ENCODE measurements at places on chromosomes 6 and 20.

DNA sequence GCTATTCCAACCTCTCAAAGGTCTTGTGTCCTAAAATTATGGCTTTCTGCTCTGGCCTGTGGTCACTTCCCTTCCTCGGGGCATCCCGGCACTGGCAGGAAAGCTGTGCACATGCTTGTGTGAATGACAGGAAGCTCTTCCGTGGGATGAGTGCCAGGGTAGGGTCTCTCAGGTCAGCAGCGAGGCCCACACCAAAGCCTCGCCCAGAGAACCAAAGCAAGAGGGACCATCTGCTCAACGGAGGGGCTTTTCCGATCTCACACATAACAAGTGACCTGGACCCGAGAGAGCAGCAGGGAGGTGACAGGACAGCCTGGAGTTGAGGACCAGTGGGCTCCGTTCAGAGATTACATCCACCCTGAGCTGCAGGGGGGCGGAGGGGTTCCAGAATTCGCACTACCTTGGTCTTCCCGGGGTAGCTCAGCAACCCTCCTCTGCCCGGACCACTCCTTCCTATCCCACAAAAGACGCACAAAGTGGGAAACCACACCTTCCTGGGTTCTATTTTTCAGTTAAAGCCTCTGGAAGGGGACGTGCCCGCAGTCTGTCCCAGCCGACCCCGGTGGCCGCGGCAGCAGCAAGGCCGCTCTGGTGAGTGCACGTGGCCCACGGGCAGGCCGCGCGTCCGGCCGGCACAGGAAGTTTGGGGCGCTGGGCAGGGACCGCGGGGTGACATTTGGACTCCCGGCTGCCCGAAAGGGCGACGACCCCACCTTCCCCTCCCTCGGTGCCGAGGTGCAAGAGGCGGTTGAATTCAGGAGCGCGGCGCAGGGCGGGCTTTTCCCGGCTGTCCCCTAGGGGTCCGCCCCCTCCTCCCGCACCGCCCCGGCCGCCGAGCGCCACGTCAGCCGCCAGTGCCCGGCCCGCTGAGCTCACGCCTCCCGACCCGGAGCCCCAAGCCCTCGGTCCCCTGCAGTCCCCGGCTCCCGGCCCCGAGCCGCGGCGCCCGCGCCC, 988 bp downstream of the TXNDC5 start:
- no peak for DNase-seq

DNA sequence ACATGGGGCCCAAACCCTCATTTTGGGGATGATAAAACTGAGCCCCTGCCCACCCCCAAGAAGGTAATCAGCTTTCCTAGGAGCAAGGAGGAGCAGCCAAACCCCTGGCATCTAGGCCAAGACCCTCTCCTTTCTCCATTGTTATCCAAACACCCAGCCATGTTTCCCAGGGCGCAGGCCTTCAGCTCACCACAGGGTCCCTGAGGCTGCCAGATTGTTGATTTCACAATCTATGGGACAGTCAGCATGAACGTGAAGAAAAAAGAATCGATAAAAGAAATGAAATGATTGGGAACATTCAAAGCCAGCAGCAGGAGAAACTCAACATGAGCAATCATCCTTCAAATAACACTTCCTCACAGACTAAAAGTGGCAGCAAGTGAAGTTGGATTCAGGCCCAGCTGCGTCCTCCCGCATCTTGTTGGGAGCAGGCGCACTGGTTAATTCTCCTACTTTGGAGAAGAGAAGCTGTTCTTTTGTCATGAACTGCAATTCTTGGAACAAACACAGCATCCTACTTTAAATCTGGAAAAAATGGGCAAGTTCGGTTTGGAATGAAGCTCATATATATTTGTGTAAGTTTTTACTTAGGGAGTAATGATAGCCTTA, 241.8 kb upstream of the PRDM1 start:
- DNase-seq: no peak

DNA sequence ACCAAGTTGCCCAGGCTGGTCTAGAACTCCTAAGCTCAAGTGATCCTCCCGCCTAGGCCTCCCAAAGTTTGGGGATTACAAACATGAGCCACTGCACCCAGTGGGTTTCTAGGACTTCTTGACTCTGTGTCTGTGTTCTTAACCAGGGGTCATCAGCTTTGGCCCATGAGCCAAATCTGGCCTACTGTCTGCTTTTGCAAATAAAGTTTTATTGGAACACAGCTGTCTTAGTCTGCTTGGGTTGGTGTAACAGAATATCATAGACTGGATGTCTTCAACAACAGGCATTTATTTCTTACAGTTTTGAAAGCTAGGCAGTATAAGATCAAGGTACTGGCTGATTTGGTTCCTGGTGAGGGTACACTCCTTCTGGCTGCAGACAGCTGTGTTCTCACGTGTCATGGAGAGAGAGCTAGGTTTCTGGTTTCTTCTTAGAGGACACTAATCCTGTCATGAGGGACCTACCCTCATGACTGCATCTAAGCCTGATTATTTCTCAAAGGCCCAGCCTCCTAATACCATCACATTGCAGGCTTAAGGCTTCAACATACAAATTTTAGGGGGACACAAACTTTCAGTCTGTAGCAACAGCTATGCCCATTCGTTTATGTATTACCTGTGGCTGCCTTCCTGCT, 23.3 kb downstream of the ARFGEF2 start:
- DNase-seq: no peak

DNA sequence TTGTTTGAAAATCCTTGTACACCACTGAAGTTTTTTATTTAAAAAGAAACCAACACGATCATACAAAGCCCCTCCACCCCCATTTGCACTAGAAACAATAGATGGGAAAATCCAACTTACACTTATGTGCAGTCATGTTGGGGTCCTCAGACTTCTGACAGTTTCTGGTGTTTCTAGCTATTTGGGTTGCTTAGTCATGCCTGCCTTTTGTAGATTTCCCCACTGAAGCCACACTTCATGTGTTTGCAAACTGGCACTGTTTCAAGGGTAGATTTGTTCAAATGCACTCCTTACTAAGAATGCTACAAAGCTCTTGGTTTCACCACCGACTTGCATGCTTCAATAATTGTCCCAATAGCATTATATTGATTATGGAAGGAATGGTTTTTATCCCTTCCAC, 1.5 kb downstream of the SH3BGRL2 start:
- DNase-seq: no peak

DNA sequence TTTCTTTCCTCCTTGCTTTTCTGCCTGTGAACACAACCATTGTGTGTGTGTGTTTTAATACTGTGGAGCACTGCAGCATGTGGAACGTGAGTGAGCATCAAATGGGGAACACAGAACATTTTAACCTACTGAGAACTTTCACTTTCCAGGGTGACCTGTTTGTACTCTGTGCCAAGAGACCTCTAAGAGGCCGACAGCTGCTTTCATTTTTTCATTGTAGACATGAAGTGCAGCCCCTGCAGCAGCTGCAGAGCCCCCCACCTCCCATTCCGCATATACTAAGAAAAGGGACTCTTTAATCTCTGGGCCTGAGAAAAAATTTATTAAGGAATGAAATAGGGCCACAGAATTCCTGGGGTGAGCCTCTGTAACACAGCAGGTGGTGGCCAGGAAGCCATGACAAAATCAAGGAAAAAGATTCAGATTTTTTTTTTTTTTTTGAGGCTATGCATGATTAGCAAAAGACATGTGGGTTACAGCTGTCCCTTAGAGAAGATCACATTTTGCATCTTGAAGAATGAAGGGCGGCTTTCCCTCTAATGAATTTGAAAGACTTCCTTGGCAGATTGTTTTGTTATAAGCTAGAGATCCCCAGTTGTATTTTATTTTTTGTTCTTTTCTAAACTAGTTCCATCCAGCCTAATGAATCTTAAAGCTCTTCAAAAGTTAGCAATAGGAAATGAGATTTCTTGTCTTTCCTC, 503.4 kb downstream of the CD109 start:
- no peak for DNase-seq

DNA sequence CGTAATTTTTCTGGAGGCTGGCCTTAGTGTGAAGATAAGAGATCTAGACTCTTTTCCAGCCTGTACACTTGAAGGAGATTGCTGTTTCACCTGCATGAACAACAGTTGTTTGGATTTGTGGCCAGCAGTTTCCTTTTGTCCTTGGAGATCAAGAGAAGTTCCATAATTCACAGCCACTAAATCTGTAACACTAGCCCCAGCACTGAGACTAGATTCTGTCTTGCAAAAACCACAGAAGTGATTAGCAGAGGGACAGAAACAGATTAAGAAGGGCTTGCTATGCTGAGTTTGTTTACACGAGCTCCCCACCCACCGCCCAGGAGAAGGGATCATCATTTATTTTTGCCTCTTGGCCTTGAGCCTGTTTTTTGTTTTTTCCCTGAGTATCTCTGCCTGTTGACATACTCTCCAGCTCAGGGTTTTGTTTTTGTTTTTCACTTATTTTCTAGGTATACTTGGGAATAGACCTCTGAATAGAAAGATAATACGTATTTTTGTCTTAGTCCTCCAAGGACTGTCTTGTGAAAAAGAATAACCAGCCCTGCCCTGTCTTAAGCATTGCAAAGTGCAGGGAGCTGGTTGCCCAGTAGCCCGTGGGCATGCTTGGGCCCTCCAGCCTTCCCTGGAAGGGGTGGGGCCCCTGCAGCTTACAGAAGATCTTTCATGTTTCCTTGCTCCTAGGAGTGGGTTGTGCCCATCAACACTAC, 93.1 kb upstream of the SOX4 start:
- no peak for DNase-seq

DNA sequence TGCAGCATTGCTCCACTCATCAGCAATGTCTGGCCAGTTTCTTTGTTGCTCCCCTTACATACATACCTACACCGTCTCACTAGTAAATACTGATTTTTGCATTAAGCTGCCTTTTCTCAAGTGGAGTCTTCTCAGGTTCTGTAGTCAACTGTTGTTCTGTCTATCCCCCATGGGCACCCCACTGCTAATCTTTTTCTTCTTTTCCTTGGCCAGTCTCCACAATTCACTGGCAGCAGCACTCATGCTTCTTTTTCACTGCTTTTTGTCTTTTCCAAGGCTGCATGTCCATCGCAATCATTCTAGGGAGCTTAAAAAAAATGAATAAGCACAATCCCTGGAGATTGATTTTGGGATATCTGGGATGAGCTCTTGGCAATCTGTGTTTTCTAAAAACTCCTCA, 10.3 kb upstream of the ERVFRD-1 start:
- DNase-seq: no peak

GRCh38 chr20:35192118-35192872, 20.4 kb downstream of the PROCR start:
- DNase-seq: no peak

- no peak for DNase-seq
Measured at GRCh38 chr6:25127076-25127837, 151.9 kb upstream of the CARMIL1 start.

GRCh38 chr6:165231581-165232561, 77.5 kb downstream of the C6orf118 start:
- no peak for DNase-seq

GRCh38 chr6:121677571-121677970, 242.1 kb downstream of the GJA1 start:
- DNase-seq: no peak

DNA sequence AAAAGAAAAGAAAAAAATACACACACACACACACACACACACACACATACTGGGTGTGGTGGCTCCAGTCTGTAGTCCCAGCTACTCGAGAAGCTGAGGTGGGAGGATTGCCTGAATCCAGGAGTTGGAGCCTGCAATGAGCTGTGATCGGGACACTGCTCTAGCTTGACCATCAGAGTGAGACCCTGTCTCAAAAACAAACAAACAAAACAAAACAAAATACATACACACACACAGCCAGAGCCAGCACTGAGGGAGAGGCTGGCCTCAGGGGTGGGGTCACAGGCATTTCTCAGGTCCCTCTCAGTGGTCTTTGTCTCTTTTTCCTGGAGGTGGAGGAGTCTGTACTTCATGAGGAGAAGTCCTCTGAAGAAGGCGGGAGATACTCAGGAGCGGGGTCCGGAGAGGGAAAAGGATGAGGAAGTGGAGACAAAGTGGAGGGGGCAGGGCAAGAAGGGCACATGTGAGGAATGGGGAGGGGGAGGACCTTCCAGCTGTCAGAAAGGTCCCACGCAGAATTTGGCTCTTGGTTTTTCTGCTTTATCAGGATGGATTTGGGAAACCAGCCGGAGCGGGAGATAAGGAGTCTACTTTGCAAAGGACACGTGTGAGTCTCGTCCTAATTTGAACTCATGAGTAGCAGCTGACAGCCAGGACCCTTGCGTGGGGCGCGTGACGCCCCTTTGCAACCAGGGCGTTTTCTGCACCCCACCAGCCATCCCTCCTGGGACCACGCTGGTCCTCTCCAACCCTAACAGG, 7.7 kb upstream of the MICB start:
- no peak for DNase-seq

GRCh38 chr20:35595901-35596300, 19.7 kb upstream of the SPAG4 start:
- DNase-seq: no peak

DNA sequence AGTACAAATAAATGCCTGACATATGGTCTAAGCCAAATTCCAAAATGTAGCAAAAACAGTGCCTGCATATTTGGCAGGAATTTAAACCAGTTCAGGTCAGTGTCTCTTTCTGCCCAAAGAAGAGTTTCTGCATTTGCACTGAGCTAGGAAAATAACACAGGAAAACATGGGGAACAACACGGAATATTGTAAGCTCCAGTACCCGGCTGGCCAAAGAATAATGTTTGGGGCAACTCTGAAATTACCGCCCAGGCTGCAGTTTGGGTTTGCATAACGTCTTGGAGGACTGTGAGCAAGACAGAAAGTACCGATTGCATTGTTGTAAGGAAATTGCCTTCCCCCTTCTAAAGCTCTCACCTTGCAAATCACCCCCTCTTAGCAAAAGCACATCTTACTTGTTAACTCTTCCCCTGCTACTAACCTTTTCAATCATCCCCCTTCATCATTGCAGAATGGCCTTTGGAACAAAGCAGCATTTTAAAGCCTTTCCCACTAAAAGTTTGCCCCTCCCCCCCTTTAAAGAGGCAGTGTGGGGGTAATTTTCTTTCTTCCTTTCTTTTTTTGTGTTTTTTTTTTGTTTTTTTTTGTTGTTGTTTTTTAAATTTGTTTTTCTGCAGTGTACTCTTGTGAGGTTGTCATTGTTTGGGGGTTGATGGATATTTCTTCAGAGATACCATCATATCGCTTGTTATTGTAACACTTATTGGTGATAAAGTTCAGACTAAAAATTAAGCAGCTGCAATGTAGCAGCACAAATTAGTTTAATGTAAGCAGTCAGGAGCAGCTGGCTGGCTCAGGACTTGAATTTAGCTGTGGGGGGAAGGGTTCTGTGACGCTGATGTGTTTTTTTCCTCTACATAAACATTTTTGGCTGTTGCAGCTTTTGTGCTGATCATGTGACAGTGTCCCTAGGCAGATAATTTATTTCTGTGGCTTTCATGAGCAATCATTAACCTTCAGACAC, 100.0 kb upstream of the CITED2 start:
- DNase-seq: no peak
